Gastrocnemius medialis (tissue), 4 donors: ENCODE measurements at places on chromosomes 5 and 9. TPM values are rescaled to one million over a fixed set of nuclear protein-coding genes. Genes with fewer than 3 reads are reported as not detected.
A peak's percentile ranks its signal among the peaks of the same experiment; 100 is the strongest.

- DNase-seq = no peak
These were observed 51.7 kb downstream of the S1PR3 start for GRCh38 chr9:89042984-89043383.

DNA sequence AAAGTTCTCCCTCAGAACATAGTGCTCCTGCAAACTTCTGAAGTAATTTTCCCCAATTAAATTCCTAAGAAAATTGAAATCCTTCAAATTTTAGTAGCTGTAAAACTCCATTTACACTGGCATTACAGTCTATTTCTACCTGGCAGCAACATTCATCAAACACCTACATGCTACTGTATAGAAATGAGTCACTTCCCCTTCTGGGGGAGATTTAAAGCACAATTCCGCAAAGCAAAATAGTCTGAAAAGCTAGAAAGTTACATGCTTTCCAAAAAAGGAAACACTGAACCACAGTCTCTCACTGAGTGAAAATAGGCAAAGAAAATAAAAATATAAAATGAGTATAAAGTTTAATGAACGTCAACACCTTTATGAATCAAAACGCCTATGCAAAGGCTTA is 43.3 kb downstream of the MCTP1 start:
- DNase-seq = no peak

- peak; percentile 43 for DNase-seq
These were observed at the start of gene EXOC3 for GRCh38 chr5:442335-443238. Gene EXOC3, plus strand, starts transcription at chr5:443176. Its CDS starts 3,030 bp downstream, at chr5:446206.

GRCh38 chr5:132056610-132057497 is 3.6 kb upstream of the IL3 start:
- no peak for DNase-seq

GRCh38 chr9:93286252-93287188 is 102.6 kb downstream of the WNK2 start:
- no peak for DNase-seq

DNA sequence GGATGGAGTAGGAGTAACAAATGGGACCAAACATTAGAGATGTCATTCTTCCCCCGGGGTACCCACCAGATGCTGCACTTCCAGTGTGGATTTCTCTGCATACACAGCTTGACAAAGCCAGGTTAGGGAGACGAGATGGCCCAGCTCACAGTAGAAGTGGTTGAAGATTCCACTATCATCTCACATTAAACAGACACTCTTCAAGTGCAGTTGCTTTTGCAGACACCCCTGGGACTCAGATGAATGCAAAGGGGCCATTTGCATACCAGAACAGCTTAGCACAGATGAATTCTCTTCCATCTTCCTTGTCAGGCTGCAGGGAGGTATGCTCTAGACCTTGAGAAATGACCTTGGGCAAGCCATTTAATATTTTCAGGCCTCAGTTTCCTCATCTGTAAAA is 12.6 kb upstream of the C5orf58 start:
- DNase-seq = no peak

- no peak for DNase-seq
These were observed 103.7 kb downstream of the ARL15 start for GRCh38 chr5:54206580-54207229.

GRCh38 chr5:24487368-24488229 is 157.2 kb downstream of the CDH10 start:
- DNase-seq = no peak

GRCh38 chr5:87210743-87211142 is 56.9 kb upstream of the RASA1 start:
- no peak for DNase-seq

DNA sequence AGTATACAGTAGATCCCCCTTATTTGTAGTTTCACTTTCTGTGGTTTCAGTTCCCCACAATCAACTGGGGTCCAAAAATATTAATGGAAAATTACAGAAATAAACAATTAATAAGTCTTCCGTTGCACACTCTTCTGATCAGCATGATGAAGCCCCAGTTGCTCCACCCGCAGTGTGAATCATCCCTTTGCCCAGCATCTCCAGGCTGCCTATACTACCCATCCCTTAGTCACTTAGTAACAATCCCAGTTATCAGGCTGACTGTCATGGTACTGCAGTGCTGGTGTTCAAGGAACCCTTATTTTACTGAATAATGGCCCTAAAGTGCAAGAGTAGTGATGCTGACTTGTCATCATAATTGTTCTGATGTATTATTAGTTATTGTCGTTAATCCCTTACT is 28.9 kb downstream of the SHC3 start:
- DNase-seq = no peak

DNA sequence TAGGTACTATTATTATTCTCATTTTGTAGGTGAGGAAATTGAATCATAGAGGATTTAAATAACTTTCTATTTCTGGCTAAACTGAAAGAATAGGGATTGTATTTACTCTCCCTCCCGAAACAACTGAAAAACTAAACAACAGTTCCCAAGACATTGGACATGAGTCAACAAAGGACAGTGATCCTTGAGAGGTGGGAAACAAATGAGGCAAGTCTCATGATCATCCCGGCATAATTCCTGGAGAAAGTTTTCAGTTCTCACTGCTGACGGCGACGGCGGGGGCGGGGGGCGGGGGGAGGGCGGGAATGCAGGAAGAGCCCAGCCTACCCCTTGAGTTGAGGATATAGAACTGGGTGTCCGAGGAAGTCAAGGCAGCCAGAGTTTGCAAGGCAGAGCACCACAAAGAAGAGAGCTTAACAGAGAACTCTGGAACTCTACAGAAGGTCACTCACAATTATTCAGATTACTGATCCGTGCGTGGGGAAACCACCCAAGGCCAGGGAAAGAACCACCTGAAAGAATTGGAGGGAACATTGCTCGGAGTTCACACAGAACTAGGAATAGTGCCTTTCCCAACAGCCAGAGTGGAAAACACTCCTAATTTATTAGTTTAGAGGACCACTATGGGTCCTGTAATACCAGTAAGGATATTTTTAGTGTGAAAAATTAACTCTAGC is 27.4 kb upstream of the WHRN start:
- no peak for DNase-seq

SLC36A3 gene
- total RNA-seq = not detected

DDX46 gene
- 40.0 TPM for total RNA-seq

CDH6 gene
- total RNA-seq = 2.9 TPM

HTR4 gene
- total RNA-seq = 0.41 TPM

PRDM12 gene
- not detected for total RNA-seq

GPR150 gene
- 0.29 TPM for total RNA-seq

CXXC5 gene
- 38.5 TPM for total RNA-seq

TMC1 gene
- total RNA-seq = not detected

MARCOL gene
- not detected for total RNA-seq
